ENCODE measurements at places on chromosomes 3 and 15.

GRCh38 chr3:183537295-183537730 lies 18.2 kb downstream of the KLHL6 start:
- no peak for DNase-seq

GRCh38 chr15:23924686-23925085 lies 237.6 kb upstream of the NDN start:
- no peak for DNase-seq

GRCh38 chr3:126937973-126938372 lies 44.9 kb upstream of the PLXNA1 start:
- DNase-seq, result peak; percentile 80

DNA sequence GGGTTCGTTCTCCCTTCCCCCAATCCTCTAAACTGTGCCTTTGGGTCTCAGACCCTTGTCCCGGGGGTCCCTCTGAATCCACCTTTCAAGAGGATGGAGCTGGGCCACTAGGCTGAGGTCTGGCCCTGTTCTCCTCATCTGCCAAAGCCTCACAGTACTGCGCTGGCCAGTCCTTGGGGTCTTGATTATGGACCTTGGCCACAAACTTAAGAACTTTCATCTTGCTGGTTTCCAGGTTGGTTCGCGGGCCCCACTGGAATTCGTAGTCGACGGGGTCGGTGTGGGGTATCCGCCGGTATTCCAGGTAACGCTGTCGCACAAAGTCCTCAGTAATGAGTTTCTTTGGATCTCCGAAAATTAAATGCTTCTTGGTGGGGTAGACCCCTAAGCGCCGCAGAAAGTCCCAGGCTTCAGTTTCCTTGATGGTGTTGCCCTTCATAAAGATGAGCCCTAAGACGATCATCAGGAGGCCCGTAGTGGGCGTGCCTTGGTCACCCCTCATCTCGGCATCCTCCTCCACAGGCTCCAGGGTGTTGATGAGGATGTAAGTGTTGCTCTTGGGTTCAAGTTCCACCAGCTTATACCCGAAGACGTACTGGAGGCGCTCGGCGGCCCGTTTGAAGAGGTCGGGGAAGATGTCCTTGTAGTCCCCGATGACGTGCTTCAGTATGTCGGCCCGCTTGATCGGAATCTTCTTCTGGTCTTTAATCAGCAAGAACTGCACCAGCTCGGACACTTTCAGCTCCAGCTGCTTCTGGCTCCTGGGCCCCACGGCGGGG lies 727 bp downstream of the NSMCE3 start:
- DNase-seq, result peak; percentile 88

GRCh38 chr3:64223791-64224745 lies 1.2 kb downstream of the PRICKLE2 start:
- DNase-seq, result peak; percentile 53

DNA sequence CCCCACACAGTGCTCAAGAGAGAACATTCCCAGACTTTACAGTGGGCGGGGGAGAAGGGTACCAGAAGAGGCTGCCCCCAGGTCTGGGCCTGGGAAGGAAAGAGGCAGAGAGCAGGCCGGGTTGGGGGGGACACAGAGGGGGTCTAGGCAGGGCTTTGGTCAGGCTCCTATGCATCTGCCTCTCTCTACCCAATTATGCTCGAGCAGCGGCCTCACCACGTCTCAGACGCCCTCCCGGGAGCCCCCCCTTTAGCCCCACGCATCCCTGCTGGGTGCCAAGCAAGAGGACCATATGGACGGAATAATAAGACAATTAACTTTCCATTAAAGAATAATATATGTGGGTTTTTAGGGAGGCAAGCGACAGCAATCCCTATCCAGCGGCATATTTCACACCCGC lies 32.8 kb downstream of the CACNA2D2 start:
- DNase-seq, result peak; percentile 43

GRCh38 chr15:68555679-68556037 lies 23.1 kb upstream of the CORO2B start:
- DNase-seq, result no peak
